ENCODE measurements at places on chromosomes 2 and 18.

GRCh38 chr2:218895326-218895725 lies 14.7 kb downstream of the WNT10A start:
- DNase-seq, result no peak

DNA sequence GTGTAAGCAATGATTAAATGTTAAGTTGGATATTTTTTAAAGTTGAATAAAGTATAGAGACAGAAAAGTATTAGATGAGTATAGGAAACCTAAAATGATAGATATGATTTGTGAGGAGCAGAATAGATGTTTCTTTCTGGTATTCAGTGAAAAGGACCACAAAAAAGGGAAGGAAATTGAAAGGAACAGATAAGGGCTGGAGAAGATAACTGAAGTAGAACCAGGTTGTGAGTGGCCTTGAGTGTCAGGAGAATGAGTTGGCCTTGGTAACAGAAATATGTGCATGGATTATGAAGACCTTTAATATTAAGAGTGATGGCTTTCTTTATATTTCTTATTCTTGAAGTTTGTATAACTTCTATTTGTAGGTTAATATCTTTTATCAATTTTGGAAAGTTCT lies 543.5 kb downstream of the METTL4 start:
- no peak for DNase-seq

GRCh38 chr18:55102958-55103456 lies 143.7 kb upstream of the CCDC68 start:
- DNase-seq, result no peak

GRCh38 chr2:12059616-12060441 lies 313.4 kb downstream of the LPIN1 start:
- no peak for DNase-seq

DNA sequence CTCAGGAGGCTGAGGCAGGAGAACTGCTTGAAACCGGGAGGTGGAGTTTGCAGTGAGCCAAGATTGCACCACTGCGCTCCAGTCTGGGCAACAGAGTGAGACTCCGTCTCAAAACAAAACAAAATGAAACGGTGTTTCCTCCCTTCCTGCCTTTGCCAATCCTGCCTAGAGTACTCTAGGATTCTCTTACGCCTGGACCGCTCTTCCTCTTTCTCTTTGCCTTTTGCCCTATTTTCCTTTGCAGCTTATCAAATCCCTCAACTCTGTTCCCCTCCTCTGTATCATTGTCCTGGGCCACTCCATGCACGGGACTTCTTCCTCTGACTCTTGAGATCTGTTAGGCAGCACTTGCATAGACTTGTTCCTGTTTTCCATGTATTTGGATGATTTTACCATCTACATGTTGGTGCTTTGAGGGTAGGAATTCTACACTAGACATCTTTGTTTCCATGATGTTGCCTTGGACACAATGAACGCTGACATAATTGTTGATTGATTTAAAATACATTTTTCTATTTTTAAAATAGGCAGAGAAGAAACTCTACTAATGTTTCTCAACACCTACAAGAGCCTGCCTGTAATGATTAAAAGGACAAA lies 24.8 kb upstream of the ACYP2 start:
- no peak for DNase-seq

DNA sequence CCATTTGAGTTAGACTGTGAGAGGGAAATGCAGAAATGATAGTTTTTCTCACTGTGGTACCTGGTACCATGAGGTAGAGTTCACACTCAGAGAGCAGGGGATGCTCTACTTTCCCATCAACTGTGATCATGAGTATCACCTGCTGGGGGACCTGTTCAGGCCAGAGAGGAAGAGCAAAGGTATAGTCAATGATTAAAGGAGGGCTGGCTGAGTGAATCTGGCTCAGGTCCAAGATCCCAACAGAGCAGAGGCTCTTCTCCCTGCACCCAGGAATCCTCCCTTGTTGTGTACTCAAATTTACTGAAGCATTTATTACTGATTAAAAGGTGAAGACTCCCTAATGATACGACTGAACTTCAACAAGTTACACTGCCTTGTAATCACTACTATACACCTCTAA lies 104.6 kb upstream of the CHRNA1 start:
- no peak for DNase-seq

All from sigmoid colon (tissue), 7 donors.